GM04503 (cell line): ENCODE measurements at places on chromosomes 1 and 21.

DNA sequence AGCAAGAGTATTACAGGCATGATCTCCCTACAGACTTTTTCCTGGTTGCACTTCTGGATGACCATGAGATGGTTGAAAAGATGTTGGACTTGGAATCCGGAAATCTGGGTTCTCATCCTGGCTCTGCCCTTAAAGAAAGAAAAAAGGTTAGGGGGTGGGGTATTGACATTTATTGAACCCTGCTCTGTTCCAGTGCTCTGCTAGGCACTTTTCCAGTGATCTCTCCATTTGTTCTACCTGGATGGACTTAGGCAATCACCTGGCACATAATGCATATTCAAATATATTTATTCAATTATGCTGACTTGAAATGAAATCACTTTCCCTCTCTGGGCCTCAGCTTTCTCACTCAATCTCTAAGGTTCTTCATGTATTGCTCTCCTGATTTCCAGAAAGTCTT lies 101.0 kb upstream of the NFIA start:
- no peak for DNase-seq

DNA sequence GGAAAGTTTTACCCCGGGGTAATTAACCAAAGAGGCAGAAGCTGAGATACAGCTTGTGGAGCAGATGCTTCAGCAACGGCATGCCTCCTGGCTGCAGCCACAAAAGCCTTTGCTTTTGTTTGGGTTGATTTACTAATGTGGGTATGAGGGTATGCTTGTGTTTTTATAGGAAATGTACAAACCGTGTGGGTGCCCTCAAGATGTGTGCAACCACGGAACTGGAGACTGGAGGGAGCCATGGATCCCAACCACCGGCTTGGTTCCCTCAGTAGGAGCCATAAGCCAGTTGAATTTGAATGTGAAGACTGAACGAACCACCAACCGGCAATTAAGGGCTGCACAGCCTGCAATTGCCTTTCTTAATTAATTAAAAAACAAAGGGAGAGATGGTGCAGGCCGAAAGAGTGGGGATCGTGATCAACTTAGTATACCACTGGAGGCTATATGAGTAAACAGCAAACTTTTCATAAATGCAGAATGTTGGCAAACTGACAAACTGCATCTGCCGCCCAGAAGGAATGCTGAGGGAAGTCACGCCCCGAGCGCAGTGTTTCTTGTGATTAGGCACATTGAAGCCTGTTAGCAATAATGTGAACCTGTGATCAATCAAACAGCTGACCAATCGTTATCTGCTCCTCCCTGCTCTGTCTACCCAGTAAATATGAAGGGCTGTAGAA lies 104.1 kb downstream of the DISP1 start:
- no peak for DNase-seq

- no peak for DNase-seq
Measured at GRCh38 chr1:115428256-115428655, 90.2 kb upstream of the NGF start.

- DNase-seq, result no peak
Measured at GRCh38 chr1:238281418-238281817, 390.7 kb upstream of the ZP4 start.

DNA sequence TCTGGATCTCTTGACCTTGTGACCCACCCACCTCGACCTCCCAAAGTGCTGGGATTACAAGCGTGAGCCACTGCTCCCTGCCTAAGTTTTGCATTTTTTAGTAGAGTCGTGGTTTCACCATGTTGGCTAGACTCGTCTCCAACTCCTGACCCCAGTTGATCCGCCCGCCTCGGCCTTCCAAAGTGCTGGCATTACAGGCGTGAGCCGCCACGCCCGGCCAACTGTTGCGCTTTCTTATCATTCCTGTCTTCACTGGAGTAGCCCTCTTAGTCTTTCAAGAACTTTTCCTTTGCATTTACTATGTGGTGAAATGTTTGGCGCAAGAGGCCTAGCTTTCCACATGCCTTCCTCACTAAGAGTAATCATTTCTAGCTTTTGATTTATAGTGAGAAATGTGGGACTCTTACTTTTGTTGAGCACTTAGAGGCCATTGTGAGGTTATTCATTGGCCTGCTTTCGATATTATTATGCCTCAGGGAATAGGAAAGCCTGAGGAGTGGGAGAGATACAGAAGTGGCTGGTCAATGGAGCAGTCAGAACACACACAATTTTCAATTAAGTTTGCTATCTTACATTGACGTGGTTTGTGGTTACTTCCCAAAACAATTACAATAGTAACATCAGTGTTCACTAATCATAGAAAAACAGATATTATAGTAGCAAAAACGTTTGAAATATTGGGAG lies 111.0 kb downstream of the ZMYM4 start:
- DNase-seq, result no peak

DNA sequence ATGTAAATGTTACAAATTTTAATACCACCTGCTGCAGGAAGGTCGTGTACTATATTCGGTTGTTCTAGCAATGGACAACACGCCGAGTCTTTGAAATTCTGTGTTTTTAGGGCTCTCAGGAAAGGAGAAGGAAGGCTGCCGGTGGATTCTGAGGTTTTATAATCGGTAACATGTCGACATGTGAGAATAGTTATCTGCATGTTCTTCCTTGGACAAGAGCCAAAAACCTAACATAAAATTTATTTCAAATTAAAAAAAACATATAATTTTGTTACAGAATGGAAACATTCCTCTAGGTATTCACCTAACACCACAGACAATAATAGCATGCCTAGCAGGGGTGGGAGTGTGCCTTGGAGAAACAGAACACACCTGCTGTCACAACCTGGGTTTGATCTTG lies 4.8 kb downstream of the PSMG1 start:
- no peak for DNase-seq

GRCh38 chr1:223180731-223181321 lies 37.8 kb upstream of the TLR5 start:
- DNase-seq, result peak; percentile 62

DNA sequence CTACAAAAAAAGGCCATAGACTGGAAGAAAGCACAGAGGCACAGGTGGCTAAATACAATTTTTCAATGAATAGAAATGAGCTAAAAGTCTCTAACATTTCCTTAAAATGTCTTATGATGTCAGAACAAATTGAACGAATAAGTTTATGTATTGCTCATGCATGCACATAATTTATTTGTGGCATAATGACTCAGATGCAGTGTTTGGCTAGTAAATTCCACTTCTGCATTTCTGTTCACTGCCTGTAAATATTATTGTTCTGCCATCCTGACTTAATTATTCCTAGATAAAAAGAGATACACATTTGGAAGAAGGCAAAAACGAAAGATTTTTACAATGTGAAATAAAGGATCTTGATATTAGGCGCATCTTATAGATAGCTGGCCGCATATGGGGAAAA lies 26.6 kb upstream of the EXO1 start:
- DNase-seq, result no peak

DNA sequence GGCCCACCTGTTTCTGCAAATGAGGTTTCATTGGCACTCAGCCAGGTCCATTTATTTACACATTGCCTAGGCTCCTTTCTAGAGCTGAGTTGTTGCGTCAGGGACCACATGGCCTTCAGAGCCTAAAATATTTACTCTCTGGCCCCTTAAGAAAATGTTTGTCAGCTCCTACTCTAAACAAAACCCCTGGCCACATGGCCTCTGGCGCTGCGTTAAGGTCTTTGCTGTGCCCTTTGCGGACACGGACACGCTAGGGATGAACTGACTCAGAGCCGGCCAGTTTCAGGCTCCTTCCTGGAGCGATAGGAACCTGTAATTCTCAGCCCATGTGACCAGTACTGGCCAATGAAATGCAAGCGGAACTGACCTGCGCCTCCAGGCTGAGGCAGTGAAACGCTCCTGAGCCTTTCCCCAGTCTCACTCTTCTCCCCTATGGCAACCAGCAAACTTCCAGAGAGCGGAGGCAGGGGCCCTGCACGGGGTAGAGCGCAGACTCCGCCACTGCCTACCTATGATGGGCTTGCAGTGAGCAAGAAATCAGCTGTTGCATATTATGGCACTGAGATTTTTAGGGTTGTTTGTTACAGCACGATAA lies 160.3 kb downstream of the ETS2 start:
- no peak for DNase-seq

GRCh38 chr1:53636621-53637171 lies 102.3 kb downstream of the GLIS1 start:
- DNase-seq, result no peak

DNA sequence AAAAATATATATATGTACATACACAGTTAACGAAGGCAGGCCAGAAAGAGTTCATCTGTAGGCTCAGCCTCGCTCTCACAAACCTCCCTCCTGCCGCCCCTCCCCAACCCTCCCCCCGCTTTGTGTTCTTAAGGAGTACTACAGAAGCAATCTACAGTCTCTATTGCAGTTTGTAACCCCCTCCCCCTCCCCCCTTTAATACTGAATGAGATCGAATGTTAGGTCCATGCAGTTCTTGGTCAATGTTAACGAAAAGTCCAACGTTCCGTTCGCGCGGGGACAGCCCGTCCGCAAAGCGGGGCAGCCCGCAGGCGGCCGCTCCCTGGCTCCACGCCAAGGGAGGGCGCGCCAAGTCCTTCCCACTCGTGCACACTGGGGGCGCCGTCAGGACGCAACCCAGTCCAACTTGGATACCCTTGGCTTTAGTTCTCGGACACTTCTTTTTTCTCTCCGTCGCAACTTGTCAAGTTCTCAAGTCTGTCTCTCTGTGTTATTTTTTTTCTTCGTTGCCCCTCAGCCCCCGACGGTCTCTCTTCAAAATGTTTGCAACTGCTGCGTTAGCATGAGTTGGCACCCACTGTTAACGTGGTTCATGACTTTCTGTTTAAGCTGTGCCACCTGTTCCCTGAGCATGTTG lies 2.2 kb downstream of the JUN start:
- no peak for DNase-seq

DNA sequence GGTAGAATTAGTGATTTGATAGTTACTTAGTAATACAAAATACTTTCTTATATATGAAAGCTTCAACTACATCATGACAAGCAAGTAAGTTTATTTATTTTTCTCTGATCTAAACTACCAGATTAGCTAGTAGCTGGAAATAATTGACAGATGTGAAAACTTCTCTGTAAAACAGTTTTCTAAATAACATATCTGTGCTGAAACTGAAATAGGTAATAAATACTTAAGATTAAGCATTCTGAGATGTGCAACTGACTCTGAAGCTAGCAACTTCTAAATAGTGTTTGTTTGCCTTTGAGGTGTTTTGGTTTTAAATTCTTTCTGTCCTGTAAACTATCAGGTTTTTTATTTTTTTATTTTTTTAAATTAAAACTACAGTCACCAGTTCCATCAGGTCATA lies 18.5 kb upstream of the LHX8 start:
- no peak for DNase-seq

GRCh38 chr1:168236836-168237611 lies 11.2 kb downstream of the SFT2D2 start:
- no peak for DNase-seq

DNA sequence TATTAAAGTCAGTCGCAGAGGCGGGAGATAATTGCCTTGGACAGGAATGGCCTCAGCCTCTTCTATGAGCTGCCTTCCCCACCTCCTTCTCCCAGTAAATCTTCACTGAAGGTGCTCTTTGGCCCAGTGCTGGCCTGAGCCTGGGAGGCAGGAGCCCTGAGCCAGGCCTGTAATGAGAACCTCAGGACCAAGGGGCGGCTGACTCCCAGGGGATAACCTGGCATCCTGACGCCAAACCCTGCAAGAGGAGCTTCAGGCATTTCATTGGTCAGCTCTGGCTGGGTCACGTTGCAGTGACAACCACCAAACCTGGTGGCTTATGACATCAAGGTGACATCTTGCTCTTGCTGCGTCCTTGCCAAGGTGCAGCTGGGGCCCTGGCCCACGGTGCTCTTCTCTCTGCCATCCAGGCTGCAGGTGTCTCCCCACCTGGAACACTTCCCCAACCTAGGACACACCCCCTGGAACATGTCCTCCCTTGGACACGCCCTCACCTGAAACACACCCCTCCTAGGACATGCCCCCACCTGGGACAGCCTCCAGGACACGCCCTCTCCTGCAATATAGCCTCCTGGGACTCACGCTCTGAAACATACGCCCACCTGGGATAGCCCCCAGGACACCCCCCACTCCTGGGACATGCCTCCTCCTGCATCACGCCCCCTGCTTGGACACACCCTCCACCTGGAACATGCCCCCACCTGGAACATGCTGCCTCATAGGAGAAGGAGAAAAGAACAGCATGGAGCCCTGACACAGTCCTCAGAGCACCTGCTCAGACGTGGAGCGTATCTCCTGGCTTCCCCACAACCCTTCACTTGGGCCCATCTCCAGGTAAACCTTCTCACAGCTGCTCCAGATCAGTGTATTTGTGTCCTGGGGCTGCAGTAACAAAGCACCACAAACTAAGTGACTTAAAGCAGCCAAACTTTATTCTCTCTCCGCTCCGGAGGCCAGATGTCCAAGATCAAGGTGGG lies 333.6 kb downstream of the NPHP4 start:
- no peak for DNase-seq

DNA sequence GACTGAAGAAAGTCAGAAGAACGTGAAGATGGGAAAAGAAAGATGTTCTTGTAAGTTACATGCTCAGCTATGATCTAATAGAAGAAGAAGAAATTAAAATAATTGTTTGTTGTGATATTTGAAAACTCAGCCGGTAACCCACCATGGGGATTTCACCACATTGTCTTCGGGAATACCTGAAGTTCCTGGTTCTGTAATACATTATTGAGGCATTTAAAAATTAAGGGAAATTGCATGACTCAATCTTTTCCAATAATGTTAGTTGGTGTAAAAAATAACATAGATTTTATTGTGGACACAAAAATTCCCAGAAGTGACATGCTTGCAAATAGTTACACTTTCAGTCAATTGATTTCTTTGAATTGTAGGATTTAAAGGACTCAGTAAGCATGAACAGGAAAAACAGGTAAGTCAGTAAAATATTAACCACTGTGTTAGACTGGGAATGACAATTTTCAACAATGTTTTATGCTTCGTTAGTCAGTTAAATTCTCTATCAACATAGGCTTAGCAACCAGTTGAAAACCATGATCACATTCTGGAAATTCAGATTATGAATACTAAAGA lies 745.1 kb downstream of the LTN1 start:
- DNase-seq, result no peak

- no peak for DNase-seq
Measured at GRCh38 chr1:34412598-34413370, 236.1 kb downstream of the C1orf94 start.

DNA sequence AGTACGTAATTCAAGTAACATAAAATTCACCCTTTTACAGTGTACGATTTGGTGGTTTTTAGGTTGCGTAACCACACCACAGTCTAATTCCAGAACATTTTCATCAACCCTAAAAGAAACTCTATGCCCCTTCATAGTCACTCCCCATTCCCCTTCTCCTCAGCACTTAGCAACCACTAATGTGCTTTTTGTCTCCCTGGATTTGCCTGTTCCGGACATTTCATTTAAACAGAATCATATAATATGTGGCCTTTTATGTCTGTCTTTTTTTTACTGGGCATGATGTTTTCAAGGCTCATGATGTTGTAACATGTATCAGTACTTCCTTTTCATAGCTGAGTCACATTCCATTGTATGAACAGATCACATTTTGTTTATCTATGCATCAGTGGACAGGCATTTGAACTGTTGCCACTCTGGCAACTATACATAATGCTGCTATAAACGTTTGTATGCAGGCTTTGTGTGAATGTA lies 20.8 kb downstream of the OBSCN start:
- peak; percentile 87 for DNase-seq
